ENCODE measurements at places on chromosomes 11 and 22.

DNA sequence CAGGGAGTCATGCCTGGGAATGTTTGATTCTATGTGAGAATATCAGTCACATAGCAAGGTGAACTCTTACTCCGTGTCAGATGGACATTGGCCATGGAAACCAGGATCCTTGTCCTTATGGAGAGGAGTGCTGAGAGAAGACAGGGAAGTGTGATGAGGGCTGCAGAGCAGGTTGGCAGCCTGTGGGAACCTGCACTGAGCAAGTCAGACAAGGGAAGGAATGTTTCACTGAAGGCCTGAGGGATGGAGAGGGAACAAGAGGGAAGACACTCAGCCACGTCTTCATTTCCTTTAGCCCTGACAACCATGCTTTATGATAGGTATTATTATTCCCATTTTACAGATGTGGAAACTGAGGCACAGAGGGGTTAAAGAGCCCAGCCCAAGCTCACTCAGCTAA is 38.4 kb upstream of the HORMAD2 start:
- no peak for DNase-seq

GRCh38 chr11:95335989-95336388 is 105.0 kb upstream of the SESN3 start:
- no peak for DNase-seq

DNA sequence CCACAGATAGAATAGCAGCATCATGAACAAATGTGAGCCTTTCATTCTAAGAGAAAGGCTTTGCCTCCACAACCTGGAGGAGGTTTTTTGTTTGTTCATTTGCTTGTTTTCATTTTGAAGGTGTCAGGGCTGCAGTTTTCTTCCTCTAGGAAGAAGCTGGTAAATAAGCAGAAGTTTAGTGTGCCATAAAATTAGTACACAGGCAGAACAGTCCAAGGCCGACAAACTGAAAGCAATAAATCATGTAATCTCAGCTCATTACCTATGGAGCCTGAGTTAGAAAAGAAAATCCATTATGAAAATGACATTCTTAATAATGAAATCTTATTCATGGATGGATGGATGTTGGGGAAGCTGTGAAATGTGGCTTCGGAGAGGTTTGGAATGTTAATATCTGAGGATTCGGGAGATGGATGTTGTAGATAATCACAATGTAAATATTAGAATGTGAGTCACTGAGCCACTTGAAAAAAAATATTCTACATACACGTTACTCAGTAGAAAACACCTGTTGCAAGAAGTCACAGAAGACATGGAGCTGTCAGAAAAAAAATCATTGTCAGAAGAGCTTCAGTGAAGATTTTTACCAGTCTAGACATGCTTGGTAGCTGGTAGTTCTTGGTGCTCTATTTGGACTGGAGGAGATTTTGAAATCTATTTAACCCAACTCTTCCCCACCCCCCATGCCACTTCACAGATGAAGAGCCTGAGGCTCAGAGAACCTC is 15.0 kb upstream of the ZDHHC13 start:
- no peak for DNase-seq

DNA sequence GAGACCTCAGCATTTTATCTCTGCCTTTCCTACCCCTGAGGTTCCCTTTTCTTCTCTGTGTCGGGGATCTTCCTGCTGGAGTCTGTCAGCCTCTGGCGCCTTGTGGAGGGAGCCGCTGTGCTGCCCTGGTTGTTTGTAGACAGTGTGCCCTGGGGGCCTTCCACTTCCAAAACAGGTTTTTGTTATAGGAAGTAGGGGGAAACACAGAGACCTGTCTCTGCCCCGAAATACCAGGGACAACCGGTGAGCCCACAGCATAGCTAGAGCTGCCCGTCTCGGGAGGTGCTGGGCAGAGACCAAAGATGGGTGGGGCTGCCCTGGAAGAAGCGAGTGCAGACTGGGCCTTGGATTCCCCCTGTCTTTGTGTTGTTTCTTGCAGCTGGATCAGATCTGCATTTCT is 8.0 kb downstream of the NCAPH2 start:
- no peak for DNase-seq

GRCh38 chr11:12182676-12183541 is 72.5 kb downstream of the MICAL2 start:
- DNase-seq = no peak

DNA sequence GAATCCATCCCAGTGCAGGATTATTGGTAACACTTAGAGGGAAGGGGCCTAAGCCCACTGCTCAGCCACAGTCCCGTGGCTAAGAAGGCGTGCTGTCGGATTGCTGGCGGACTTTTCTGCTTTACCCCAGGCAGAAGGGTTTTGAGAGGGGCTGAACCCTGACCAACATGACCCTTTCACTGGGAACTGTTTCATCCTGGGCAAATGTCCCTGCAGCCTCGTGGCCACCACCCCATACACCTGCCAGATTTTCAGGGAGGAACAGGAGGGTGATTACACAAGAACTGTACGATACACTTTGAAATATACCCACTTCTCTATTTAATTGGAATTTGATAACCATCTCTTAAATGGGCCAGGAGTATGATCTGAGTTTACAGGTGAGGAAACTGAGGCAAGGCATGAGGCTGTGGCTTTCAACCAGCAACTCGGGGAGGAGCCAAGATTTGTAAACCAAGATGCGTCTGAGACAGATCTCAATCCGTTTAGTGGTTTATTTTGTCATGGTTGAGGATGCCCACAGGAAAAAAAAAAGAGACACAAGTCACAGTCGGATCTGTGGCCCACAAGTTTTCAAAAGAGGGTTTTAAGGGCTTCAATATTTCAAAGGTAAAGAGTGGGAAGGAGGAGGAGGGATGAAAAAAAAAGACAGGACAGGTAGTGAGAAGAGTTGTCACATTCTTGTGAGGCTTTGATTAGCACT is 6.1 kb upstream of the APOL3 start:
- no peak for DNase-seq

DNA sequence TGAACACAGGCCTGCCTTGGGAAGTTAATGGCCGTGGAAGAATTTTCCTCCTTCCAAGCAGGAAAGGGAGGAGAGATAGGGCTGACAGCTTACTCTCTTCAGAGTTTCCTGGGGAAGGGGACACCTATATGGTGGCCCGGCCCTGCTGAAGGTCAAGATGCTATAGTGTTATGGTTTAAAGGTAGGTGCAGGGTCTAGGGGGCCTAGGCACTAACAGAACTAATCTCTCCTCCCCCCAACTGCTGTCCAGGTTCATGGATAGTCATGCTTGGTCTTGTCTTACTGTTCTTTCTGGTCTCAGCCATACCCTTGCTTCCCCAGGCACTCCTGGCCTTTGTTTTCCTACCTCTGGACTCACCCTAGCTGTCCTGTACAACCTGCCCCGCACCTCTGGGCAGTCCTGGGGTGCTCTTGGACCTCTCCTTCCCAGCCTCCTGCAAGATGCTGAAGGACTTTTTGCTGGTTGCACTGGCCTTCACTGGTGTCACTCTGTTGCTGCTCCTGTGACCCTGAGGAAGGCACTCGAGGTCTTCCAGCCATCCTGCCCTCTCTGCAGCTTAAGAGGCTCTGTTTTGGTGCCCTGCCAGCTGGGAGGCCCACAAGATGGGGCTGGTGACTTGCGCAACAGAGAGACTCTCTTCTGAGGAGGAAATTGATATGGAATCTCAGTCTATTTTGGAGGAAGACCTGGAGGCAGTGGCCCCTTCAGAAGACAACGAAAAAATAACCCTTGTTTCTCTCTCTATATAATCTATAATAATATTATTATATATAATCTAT is 17.9 kb downstream of the SEC14L3 start:
- DNase-seq = peak; percentile 23

- no peak for DNase-seq
Measured at GRCh38 chr11:3162410-3163240, 2.5 kb downstream of the OSBPL5 start.
